Stimulated activated CD8-positive, alpha-beta memory T cell treated with anti-CD3 and anti-CD28 coated beads, Interleukin-4, amount 100 ng/mL, for 1 hour (primary cell): ENCODE measurements at places on chromosomes 7 and 10.

DNA sequence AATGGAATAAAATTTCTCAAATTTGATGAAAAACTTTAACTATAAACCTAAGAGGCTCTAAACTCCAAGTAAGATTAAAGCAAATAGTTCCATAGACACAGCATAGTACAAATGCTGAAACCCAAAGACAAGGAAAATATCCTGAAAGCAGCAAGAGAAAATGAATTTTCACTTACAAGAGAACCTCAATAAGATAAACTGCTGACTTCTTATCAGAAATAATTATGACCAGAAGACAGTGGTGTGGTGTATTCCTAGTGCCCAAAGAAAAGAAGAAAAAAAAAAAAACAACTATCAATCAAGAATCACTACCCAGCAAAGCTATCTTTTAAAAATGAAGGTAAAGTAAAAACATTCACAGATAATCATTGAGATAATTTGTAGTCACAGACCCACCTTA lies 106.3 kb downstream of the DYNC1I1 start:
- no peak for DNase-seq

GRCh38 chr10:110040108-110040507 lies 32.3 kb downstream of the ADD3 start:
- no peak for DNase-seq

DNA sequence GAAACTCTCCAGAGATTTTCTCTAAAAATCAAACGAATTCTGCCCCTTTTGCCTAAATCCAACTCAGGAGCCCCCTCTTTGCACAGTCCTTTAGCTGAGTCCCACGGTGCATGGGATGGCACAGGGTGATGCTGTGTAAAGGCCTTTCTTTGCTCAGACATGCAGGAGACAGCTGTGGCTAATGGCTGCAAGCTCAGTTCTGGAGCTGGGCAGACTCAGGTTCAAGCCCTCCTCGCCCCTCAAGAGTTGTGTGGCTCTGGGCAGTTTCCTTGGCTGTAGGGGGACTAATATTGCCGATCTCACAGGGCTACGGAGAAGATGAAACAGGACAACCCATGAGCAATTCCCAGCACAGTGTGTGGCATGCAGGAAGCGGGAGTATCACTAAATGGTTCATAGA lies 42.6 kb downstream of the CLEC2L start:
- no peak for DNase-seq

GRCh38 chr7:55171157-55171556 lies 152.3 kb downstream of the EGFR start:
- no peak for DNase-seq

DNA sequence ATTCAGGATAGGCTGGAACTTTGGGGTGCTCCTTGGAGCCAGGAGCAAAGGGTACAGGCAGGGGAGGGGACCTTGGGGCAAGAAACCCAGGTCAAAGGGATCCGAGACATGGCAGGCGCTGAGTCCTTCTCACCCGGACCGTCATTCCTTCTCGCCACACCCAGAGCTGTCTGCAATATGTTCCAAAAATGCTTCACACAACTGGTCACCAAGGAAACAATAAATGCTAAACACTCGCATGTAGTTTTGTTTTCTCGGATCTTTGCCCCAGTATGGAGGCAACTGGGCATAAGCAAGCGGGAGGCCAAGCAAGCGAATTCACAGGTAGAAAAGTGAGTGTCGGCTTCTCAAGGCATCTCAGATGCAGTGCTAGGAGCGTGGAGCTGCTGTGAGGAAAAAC lies 80.8 kb downstream of the PIP4K2A start:
- DNase-seq, result no peak

DNA sequence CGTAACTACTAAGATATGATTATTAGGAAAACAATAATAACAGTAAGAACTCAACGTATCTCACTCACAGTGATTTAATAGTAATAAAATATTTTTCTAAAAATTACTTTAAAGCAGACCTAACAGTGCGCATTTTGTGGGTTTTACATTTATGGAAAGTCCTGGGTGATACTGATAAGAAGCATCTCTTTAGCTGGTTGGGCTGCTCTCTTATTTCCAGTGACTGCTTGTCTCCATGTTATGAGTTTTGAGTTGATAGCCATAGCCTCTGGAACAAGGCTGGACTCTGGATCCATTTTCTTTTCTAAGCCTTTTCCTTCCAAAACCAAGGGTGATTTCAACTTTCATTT lies 29.5 kb upstream of the INHBA start:
- DNase-seq, result no peak

- DNase-seq, result no peak
Observed at GRCh38 chr7:98294798-98295382, 13.4 kb downstream of the BRI3 start.

- no peak for DNase-seq
Observed at GRCh38 chr7:42227541-42227935, 9.5 kb downstream of the GLI3 start.

- no peak for DNase-seq
Observed at GRCh38 chr10:4638099-4638498, 187.9 kb upstream of the AKR1E2 start.

DNA sequence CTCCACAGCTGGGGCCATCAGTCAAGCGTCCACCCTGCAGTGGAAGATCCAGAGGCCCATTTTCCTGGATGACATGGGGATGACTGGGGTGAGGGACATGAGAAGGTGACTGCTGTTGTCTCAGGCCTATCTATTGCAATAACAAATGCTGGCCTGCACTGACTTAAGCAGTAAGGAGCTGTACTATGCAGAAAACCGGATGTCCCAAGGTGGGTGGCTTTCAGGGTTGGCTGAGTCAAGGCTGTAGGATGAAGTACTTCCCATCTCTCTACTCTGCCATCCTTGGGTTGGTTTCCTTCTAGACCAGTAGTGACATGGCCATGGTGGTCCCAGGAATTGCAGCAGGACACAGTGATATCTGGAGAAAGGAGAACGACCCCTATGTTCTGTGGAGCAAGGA lies 48.1 kb downstream of the NEURL1 start:
- no peak for DNase-seq

DNA sequence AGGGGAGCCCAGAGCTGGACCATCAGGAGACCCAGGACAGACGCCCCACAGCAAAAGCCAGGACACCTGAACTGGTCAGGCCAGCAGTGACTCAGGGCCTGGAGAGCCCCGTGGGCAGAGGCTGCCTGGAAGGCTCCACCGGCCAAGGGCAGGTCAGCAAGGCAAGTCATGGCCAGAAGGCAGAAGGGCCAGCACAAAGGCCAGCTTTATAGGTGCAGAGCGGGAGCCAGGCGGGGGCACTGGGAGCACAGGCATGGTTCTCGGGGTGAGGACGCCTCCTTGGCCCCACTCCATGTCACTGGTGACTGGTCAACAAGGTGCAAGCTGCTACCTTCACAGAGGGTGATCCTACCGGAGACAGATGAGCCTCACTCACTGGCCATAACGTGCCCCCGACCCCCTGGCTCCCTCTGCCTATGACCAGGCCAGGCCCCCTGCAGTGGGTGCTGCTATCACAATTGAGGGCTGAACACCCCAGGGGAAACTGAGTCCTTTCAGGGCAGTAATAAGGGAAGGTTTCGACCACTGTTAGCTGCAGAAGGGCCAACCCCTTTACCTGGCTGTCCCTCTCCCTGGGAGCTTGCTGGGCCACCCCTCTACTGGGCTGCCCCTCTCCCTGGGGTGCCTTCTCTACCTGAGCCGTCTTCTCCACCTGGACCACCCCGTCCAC lies 317.4 kb downstream of the PTPRN2 start:
- DNase-seq, result no peak
